HTR-8/SVneo (cell line): ENCODE measurements at places on chromosomes 11 and 22.

DNA sequence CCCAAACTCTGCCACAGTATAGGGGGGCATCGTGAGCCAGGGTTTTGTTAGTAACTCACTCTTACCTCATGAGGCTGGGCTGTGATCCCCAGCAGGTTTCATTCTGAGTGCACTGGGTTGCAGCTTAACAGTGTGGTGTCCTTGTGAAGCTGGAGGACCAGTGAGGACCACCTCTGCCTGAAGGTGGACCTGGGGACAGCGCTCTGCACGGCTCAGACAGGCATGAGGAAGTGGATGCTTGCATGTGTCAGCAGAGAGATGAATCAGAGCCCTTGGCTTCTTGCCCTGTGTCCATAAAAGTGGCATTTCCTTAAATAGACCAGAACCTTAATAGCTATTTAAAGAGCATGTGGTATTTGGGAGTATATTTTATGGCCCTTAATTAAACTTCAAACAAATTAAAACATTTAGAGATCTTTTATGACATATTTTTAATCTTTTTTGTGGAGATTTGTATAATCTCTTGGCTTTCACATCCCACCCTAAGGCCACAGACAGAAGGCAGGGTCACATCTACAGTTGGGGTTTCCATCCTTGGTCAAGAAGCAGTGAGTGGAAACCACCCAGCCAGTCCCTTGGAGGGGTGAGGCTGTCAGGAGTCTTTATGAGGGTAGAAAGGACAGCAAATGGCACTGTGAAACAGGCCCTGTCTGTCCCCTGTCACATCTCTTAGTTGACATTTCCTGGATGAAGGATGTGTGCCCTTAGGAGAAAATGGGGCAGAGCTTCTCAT, 24.8 kb upstream of the ADORA2A start:
- peak; percentile 58 for DNase-seq

DNA sequence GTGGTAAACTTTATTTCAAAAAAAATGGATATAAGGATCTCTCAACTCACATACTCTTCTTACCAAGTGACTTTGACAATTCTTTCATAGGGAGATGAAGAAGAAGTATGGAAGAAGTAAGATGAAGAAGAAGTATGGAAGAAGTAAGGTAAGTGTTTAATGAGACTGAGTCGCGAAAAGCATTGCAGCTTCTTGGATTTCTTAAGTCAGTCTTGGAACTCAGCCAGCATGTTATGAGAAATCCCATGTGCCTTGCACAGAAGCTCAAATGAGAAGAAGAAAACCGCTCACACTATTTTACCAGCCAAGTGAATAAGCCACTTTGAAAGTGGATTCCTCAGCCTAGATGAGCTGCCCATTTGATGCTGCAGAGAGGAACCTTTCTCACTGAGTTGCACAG, 332.0 kb upstream of the CCDC179 start:
- DNase-seq, result no peak

DNA sequence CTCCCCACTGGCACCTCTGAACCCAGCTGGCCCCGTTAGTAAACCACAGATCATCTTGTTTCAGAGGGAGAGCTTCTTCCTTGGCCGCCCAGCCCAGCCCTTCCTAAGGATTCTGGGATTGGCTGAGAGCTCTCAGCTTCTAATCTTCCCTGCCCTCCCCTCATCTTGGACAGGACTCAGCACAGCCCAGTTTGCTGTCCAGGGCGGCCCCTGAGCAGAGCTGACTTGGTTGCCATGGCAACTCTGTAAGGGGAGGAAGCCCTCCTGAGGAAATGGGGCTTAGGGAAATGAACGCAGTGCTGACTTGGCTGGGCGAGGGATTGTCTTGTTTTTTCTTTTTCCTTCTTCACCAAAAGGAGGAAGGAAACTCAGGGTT, 4.6 kb downstream of the APOL4 start:
- no peak for DNase-seq

- no peak for DNase-seq
Observed at GRCh38 chr11:79520086-79520485, 79.3 kb upstream of the TENM4 start.

DNA sequence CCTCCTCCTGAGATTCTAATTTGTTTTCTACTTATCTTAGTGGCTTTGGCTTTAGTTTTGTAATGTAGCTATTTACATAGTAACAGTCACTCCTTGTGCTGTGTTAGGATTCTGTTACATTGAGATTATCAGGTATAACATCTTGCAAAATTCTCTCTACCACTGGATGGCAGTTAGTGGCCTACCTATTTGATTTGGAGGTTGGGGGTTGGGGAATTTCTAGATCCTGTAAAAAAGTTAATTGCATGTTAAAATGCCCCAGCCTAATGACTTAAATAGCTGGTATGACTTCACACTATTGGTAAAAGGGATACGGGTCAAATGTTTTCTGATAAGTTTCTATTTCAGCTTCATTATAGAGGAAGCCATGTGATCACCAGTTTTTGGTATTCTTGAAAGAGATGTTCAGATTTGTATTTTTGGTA, 2.8 kb downstream of the GRK3 start:
- DNase-seq, result no peak
